ENCODE measurements at places on chromosomes 11 and 22.

DNA sequence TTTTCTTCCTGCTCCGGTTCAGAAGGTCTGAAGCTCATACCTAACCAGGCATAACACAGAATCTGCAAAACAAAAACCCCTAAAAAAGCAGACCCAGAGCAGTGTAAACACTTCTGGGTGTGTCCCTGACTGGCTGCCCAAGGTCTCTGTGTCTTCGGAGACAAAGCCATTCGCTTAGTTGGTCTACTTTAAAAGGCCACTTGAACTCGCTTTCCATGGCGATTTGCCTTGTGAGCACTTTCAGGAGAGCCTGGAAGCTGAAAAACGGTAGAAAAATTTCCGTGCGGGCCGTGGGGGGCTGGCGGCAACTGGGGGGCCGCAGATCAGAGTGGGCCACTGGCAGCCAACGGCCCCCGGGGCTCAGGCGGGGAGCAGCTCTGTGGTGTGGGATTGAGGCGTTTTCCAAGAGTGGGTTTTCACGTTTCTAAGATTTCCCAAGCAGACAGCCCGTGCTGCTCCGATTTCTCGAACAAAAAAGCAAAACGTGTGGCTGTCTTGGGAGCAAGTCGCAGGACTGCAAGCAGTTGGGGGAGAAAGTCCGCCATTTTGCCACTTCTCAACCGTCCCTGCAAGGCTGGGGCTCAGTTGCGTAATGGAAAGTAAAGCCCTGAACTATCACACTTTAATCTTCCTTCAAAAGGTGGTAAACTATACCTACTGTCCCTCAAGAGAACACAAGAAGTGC, 661 bp upstream of the MALAT1 start:
- DNase-seq = peak; percentile 51

DNA sequence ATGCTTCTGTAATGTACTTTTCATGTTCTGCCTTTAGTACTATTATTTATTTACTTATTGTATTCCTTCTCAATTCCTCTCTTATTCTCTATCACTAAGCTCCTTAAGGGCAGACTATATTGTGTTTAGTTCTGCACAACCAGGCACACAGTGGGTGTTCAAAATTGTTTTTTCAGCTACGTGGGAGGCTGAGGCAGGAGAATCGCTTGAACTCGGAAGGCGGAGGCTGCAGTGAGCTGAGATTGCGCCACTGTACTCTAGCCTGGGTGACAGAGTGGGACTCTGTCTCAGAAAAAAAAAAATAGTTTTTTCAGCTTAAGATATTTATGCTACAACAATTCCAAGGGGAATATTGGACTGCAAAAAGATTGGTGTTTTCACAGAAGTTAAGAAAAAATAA, 17.4 kb upstream of the DDX17 start:
- no peak for DNase-seq

GRCh38 chr22:37254867-37255233, 10.8 kb upstream of the RAC2 start:
- no peak for DNase-seq

- no peak for DNase-seq
Measured at GRCh38 chr11:45988921-45989320, 66.5 kb downstream of the LARGE2 start.

DNA sequence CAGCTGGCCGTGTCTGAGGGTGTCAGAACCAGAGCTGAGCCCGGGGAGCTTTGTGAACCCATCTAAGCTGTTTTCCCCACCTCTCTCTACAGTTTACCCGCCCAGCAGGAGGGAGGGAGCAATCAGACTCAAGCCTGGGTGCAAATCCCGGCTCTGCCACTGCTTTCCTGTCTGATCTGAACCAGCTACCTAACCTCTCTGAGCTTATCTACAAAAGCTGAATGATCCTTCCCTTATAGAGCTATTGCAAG, 252 bp downstream of the APOL2 start:
- no peak for DNase-seq

DNA sequence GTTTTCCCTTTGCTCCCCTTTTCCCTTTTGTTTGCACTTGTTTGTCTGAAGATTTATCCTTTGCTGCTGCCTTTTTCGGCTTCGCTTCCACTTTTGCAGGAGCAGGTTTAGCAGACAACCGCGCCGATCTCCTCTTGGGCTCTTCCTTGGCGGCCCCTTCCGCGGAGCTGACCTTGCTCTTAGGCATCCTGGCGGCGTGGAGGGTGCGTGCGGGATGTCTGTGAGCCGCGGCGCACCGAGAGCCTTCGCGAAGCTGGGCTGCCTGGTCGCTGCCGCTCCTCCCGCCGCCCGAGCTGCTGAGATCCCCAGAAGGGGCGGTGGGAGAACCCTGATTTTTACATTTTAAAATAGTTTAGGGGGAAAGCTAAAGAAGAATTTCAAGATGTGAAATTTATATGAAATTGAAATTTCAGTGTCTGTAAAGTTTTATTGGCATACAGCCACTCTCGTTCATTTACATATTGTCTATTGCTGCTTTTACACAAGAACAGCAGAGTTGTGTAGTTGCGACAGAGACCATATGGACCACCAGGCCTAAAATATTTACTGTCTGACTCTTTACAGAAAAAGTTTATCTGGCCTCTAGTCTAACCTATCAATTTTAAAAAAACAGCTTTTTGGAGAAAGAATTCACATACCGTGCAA, 105.2 kb upstream of the RRM1 start:
- DNase-seq = no peak

DNA sequence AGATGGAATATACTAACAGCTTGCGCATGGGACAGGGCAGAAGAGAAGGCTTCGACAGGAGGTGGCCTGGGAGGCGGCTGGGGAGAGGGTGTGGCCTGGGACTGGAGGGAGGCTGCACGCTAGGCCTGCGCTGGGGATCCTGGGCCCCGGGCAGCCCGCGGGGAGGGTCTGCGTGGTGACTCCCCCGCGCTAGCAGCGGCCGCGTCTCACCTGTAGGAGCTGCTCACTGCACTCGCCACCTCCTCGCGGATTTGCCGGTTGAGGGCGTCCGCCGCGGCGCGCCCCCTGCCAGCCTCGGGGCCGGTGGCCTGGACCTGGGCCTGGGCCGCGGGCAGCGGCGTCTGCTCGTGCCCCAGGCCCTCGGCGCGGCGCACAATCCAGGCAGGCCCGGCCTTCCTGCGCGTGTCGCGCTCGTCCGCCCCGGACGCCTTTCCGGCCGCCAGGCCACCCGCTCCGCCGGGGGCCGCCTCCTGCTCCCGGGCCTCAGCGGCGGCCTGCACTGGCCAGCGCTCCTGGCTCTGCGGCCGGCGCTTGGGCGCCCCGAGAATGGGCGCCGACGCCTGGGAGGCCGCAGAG, 1.5 kb downstream of the MAP6 start:
- no peak for DNase-seq

GRCh38 chr11:61489833-61490721, 18.5 kb upstream of the LRRC10B start:
- no peak for DNase-seq

- DNase-seq = peak; percentile 15
Measured at GRCh38 chr22:48968201-48968959, 859.3 kb downstream of the BRD1 start.

GRCh38 chr11:5767056-5767455, 13.0 kb downstream of the OR52N4 start:
- no peak for DNase-seq

DNA sequence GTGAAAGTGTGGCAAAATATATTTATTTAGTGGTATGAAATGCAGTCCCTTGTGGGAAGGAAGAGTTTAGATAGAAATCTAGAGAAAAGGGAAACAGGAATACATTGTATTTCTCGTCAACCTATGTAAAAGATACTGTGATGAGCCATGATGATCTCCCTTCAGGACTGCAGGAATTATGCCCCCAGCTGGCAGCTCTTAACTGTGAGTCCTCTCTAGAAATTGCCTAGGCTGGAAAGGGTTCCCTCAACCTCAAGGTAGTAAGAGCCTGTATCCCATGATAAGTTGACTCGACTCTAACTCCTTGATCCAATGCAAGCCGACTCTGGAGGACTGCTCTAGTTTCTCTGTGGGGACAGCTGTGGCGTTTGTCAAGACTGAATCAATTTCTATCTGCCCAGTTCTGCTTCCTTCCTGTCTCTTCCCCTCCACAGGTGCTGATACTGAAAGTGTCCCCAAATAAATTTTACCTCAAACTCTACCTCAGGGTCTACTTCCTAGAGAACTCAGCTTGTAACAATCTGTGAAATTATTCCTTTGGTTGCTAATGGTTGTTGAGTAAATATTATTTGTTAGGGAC, 897.3 kb downstream of the METTL15 start:
- no peak for DNase-seq

DNA sequence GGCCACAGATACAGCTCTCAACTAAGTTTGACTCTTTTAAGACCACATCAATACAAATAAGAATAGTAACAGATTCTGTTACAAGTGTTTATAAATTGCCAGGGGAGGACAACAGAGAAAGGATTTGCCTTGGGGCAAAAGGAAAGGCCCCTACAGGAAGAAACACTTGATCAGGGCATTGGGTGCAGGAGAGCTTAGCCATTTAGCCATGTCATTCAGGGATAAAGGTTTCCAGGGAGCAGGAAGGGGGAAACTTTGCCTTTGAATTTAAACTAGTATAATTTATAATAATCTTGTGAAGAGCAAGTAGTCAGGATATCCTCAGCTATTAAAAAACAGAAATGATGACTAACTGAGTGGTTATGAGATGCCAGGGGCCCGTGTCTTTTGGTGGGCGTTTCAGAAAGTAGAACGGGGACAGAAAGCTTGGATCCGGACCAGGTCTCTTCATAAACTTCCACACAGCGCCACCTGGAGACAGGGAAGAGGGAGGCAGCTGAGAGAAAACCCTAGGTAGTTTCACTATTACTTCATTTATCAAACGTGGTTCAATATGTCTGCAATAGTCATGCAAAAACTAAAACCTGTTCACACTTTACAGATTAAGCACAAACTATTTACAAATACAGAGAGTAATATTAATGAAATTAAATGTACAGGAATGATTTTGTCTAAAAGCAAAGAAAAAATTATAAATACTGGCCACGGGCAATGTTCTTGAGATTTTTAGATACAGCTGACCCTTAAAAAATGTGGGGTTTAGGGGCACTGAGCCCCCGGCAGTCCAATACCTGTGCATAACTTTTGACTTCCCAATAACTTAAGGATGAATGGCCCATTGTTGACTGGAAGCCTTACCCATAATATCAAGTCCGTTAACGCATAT, 11.0 kb upstream of the SLC5A4 start:
- DNase-seq = peak; percentile 63

GRCh38 chr11:364991-365725, 4.1 kb upstream of the B4GALNT4 start:
- DNase-seq = no peak

GRCh38 chr11:110174645-110175310, 81.6 kb downstream of the ZC3H12C start:
- no peak for DNase-seq

GRCh38 chr22:36110306-36110881, 50.2 kb downstream of the APOL3 start:
- no peak for DNase-seq

DNA sequence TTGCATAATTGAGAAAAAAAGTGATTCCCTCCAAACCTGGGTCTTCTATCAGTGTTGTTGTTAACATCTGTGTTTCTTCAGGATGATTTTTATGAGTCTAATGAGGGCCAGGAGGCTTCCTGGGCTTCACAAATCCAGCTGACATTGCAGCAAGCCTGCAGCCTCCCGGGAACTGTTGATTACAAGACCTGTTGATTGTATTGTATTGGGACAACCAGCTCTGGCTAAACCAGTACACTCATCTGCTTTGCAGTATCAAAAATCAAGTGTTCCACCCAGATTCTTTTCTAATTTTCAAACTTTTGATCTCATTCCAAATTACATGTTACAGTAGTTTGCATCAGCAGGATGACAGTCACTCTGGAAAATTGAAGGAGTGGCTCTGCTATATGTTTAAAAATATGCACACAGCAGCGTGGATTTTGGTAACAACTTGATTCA, 16.1 kb upstream of the PRSS23 start:
- DNase-seq = no peak

- DNase-seq = peak; percentile 7
Measured at GRCh38 chr11:70423523-70424505, 25.5 kb downstream of the CTTN start.

GRCh38 chr22:36417281-36417686, 29.5 kb upstream of the MYH9 start:
- no peak for DNase-seq

DNA sequence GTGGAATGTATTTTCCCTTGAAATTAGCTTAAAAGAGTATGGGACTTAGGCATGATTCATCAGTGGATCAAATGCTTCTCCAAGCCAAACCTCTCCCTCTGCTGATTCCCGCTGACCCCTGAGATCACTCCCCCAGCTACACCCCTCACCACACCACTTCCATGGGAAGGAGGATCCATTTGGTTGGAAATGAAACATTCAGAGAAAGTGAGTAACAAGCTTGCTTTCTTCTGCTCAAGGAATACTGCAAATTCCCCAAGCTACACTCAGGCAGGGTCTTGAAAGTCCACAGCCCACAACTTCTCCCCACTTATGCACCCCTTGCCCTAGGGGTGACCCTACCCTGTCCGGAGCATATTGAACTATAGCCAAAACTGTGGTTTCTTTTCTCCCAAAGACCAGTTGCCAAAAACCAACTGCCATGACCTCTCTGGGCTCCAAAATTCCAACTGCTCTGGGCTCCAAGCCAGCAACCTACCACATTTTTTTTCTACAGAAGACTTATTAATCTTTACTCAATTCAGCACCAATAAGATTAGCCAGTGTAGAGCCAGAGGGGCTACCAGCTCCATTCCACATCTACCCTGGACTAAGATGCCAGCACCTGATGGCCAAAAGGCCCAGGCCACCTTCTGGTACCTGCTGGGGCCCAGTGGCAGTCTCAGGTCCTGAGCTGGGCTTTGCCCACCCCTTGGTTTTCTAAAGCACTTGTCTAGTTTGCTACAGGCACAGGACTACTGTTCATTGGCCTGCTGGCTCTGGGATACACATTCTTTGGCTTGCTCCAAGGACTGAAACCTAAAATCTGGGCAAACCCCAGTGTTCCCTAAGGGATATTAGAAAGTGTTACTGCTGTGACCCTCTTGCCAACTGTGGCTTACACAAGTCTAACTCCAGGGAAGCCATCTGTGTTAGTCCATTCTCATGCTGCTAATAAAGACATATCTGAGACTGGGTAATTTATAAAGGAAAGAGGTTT, 101.1 kb downstream of the MICAL3 start:
- no peak for DNase-seq

GRCh38 chr22:20509344-20510047, 2.1 kb downstream of the MED15 start:
- DNase-seq = peak; percentile 65

- no peak for DNase-seq
Measured at GRCh38 chr22:37292641-37293040, 10.3 kb downstream of the CYTH4 start.

- DNase-seq = no peak
Measured at GRCh38 chr11:8830641-8831040, 80.3 kb upstream of the AKIP1 start.

DNA sequence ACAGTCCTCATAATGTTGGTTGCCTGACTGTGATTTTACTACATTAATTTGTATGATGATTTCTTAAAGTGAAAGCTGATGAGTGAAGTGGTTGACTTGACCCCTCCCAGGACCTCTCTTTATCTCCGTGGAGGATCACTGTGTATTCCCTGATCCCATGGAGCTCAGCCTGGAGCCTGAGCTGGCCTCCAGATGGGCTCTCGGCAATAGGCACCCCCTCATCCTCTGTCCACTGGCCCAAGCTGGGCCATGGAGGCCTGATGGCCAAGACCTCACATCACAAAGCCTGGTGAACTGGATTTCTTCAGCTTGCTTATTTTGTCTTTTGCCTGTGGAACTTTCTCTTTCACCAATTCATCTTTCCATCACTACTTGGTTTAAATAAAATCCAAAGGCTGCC, 75.2 kb downstream of the WNT11 start:
- DNase-seq = no peak

Data from stimulated activated CD4-positive, alpha-beta T cell treated with anti-CD3 and anti-CD28 coated beads, Interleukin-4, amount 100 ng/mL, for 4 hours (primary cell).